ENCODE measurements at places on chromosomes 2 and 18.

DNA sequence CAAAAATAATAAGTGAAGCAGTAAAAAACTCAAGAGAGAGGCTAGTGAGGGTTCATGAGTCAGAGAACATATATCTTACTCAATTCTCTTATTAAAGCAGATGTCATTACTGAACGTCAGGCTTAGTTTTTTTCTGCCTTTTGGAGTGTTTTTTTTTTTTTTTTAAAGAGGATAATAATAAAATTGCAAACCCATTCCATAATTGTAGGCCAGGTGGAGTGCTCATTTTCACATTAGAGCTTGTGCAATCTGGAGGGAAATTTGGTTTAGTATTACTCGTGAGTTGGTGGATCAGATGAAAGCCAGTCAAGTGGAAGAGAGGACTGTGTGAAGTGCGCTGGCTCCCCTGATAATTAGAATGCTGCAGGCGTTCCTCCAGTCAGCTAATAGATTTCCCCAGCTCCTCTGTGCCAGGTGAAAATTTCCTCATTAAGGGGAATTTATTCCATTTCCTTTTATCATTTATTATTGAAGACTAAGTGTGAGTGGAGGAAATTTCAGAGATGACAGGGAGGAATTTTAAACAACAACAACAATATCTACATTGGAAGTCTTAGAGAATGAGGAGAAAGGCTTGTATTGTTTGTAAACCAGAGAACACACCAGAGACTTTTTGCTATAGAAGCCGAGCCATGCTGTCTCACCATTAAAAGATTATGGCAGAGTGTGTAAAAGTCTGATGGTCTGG is 74.6 kb downstream of the CPS1 start:
- DNase-seq: no peak

DNA sequence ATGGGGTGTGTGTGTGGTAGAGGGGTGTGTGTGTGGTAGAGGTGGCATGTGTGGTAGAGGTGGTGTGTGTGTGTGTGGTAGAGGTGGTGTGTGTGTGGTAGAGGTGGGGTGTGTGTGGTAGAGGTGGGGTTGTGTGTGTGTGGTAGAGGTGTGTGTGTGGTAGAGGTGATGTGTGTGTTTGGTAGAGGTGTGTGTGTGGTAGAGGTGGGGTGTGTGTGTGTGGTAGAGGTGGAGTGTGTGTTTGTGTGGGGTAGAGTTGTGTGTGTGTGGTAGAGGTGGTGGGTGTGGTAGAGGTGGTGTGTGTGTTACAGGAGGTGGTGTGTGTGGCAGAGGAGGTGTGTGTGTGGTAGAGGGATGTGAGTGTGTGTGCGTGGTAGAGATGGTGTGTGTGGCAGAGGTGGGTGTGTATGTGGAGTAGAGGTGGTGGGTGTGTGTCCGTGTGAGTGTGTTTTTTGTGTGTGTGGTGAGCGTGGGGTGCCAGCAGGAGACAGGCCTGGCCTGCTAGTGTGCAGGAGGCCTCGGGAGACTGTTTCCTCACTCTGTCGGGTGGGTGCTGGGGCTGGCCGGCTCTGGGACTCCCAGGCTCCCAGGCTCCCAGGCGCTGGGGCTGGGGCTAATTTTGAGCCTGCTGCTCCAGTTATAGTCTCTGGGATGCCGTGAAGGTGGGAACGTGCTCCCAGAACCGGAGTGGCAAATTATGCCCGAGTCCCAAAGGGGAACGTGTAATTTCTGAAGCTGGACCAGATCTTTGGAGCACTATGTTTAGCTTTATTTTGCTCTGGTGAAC is 165.2 kb downstream of the DYSF start:
- no peak for DNase-seq

GRCh38 chr2:10226038-10226724 is 76.5 kb upstream of the HPCAL1 start:
- no peak for DNase-seq

GRCh38 chr2:11665510-11666362 is 4.3 kb downstream of the NTSR2 start:
- DNase-seq: no peak

GRCh38 chr2:207847098-207847806 is 77.5 kb upstream of the FZD5 start:
- DNase-seq: no peak

- DNase-seq: no peak
Observed at GRCh38 chr2:26692897-26693849, 651 bp downstream of the KCNK3 start.

DNA sequence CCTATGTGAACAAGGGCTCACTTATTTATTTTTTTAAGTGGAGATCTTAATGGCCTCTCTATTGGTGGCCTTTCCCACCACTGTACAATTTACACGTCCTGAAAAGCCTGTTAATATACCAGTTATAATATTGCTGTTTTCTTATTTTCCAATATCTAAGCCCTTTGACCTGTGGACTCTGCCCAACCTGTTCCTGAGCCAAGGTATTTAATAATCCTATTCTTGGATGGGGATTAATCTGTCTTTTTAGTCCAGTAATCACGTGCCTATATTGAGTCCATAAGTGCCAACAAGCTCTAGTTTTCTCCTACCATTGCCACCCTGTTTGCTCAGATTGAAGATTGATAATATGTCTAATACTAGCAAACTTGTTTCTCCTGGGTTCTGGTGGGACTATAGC is 42.7 kb downstream of the MBD5 start:
- no peak for DNase-seq

- no peak for DNase-seq
Observed at GRCh38 chr2:151478011-151478410, 68.3 kb downstream of the RIF1 start.

DNA sequence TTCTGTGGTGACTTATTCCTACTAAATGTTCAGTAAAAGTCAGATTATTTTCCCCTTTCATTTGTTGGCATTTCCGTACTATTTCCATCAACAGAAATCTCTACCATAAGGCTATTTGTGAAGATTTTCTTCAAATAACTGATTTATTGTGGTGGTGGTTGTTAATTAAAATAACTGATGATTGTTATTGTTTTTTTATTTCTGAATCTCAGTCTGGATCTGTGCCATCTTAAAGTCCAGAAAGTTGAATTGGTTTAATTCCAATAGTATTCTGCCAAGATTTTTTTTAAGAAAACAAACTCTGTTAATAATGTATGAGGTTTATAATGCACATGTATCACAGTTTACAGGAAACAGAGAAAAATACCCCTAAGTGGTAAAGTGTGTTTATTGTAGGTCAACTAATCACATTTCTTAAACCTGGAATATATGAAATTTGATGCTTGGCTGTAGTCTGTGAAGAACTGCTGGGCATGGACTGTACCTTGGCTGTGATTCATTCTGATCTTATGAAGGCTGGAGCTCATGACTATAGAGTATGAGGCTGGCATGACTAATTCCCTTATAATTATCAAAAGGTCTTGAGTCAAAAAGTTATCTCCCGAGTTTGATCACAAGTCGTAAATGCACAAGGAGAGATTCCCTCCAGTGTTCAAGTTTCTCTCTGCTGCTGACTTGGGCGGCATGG is 134.2 kb upstream of the RND3 start:
- DNase-seq: no peak

- DNase-seq: peak; percentile 35
Observed at GRCh38 chr2:218259099-218259961, 1.5 kb upstream of the GPBAR1 start.

- DNase-seq: no peak
Observed at GRCh38 chr2:144480285-144480684, 39.6 kb downstream of the ZEB2 start.

DNA sequence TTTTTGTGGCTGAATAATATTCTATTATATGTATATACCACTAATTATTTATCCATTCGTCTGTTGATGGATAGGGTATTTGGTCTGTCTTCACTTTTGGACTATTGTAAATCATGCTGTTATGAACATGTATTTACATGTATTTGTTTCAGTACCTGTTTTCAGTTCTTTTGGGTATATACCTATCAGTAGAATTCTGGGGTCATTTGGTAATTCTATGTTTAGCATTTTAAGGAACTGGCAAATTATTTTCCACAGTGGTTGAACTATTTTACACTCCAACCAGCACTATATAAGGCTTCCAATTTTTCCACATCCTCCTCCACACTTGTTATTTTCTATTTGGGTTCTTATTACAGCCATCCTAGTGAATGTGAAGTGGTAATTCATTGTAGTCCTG is 12.4 kb upstream of the TANK start:
- no peak for DNase-seq

GRCh38 chr2:100470898-100471514 is 724 bp downstream of the NMS start:
- no peak for DNase-seq

GRCh38 chr2:8176887-8177286 is 505.0 kb upstream of the ID2 start:
- DNase-seq: no peak

DNA sequence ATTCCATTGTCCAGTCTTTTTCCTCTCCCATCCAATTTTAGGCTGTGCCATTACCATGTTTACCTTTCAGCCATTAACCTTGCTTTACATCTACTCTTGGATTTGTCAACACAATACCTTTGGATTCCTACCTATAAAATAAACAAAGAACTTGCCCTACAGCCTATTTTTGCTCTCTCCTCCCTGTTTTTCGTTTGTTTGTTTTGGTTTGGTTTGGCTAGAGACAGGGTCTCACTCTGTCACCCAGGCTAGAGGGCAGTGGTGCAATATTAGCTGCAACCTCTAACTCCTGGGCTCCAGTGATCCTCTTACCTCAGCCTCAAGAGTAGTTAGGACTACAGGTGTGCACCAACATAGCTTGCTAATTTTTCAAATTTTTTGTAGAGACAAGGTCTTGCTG is 76.1 kb downstream of the SP100 start:
- DNase-seq: no peak
